Stimulated activated CD4-positive, alpha-beta T cell treated with anti-CD3 and anti-CD28 coated beads, TNF-alpha, amount 100 ng/mL, for 24 hours (primary cell): ENCODE measurements at places on chromosomes 11 and 22.

DNA sequence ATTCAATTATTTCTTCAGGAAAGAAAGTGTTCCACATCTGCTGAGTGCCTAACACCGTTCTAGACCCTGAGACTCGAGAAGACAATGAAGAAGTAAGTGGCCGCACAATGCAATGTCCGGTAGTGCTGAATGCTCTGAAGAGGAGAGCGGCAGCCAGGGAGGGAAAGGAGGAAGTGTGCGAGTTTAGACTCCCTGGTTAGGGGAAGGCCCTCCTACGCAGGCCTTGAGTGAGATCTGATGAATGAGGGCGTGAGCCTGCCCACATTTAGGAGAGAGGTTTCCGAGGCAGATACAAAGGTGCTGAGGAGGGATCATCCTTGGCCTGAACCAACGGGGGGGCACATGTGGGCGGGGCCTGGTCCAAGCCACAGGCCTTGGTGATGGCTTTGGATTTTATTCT, 558.6 kb downstream of the NTM start:
- DNase-seq: no peak

GRCh38 chr22:40634119-40634903, 2.2 kb downstream of the MRTFA start:
- no peak for DNase-seq

- no peak for DNase-seq
These were observed 73.4 kb downstream of the UVRAG start for GRCh38 chr11:75888416-75888815.

- no peak for DNase-seq
These were observed 93.8 kb downstream of the NECTIN1 start for GRCh38 chr11:119635041-119635740.

GRCh38 chr22:47678048-47678447, 915.6 kb downstream of the TBC1D22A start:
- no peak for DNase-seq

- DNase-seq: no peak
These were observed 7.5 kb downstream of the ELMOD1 start for GRCh38 chr11:107598225-107599139.

DNA sequence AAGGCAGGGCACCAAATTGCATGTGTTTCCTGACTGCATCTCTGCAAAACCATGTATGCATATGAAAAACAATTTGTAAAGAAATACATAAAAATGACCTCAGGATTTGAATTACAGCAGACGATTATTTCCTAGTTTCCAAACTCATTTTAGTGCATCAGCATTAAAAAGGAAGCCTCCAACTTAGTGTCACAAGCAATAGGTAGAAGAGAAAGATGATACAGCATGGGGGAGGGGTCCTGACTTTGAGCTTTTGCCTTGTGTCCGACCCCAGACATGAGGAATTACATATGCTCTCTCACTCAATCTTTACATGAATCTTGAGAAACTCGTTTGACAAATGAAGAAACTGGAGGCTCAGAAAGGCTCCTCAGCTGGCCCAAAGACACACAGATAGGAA, 294.6 kb upstream of the NARS2 start:
- no peak for DNase-seq

GRCh38 chr11:2589538-2589934, 110.3 kb downstream of the KCNQ1OT1 start:
- DNase-seq: no peak

DNA sequence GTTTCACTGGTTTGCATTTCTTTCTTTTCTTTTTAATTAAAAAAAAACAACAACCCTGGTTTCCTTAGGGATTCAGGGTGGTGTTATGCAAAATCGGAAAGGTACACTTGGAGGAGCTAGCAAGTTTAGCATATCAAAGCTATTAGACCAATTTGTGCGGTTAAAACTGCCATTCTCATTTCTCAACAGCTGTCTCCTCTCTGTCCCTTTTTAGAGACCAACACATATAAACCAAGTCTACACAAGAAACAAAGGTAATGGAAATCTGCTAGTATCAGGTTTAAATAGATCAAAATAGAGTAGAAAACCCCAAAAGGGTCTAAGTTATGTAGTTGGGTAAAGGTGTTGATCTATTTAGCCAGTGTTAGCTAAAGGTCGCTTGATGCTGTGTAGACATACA, 1.7 kb upstream of the SESN3 start:
- no peak for DNase-seq

DNA sequence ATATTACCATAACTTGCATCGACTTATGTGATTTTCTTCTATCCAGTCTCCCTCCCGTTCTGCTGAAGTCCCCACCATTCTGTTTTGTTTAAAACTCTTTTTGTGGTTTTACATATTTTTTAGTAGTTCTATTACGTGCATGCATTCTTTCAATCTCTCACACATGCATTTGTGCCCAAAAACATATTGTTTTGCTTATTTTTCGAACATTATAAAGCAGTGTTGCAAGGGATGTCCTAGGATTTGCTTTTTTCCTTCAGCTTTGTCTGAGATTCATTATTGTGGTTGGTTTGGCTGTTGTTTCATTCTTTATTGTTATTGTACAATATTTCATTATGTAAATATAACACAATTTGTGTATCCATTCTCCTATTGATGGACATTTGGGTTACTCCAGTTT, 235.7 kb downstream of the DYNC2H1 start:
- DNase-seq: no peak

GRCh38 chr11:67261640-67261945, 4.7 kb upstream of the GRK2 start:
- no peak for DNase-seq

GRCh38 chr11:36899800-36900199, 301.8 kb upstream of the RAG2 start:
- DNase-seq: no peak

DNA sequence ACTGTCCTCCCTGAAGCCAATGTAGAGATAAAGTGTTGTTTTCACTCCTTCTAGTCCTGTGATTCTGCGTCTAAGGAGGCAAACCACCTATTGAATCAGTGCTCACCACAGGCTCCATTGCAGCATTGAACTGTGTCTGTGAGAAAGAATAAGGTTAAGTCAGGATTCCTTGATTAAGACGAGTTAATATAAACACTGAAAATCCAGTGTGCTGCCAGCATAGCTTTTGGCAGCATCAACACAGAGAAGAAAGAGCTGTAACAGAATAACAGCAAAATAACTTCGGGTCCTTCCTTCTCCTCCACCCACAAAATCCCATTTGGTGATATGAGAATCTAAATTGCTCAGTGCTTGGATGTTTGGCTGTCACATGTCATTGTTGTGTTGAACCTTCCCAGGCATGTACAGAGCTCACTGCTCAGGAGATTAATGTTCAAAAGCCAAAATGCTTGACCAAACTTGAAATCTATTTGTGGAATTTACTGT, 185.2 kb upstream of the DDI1 start:
- no peak for DNase-seq

GRCh38 chr11:2889362-2890273, 4.0 kb upstream of the CDKN1C start:
- no peak for DNase-seq

GRCh38 chr11:15494740-15495139, 380.0 kb downstream of the INSC start:
- DNase-seq: no peak

- DNase-seq: no peak
These were observed 3.3 kb downstream of the PHOX2A start for GRCh38 chr11:72240461-72241290.

GRCh38 chr11:99781074-99781473, 760.3 kb downstream of the CNTN5 start:
- DNase-seq: no peak

GRCh38 chr11:97761175-97761574, 1259.6 kb upstream of the CNTN5 start:
- DNase-seq: no peak

DNA sequence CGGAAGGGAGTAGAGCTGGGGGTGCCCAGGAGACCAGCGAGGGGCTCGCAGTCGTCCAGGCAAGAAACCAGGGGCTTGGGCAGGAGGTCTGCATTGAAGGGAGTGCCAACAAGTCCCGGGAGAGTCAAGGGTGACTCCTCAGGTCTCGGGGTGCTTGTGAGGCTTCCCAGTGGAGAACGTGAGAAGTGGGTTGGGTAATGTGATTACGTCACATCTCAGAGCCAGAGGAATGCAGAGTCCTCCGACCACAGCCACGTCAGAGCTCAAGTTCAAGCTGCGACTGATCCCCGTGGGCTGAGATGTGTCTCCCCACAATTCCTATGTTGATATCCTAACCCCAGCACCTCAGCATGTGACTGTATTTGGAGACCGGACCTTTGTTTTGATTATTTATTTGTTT, 89.7 kb upstream of the SHANK2 start:
- DNase-seq: no peak

- no peak for DNase-seq
These were observed 1.0 kb downstream of the FUT4 start for GRCh38 chr11:94544646-94545263.

- no peak for DNase-seq
These were observed 4.4 kb upstream of the APLNR start for GRCh38 chr11:57241353-57241972.

- DNase-seq: no peak
These were observed 90.0 kb downstream of the CDKN1C start for GRCh38 chr11:2795491-2795991.

DNA sequence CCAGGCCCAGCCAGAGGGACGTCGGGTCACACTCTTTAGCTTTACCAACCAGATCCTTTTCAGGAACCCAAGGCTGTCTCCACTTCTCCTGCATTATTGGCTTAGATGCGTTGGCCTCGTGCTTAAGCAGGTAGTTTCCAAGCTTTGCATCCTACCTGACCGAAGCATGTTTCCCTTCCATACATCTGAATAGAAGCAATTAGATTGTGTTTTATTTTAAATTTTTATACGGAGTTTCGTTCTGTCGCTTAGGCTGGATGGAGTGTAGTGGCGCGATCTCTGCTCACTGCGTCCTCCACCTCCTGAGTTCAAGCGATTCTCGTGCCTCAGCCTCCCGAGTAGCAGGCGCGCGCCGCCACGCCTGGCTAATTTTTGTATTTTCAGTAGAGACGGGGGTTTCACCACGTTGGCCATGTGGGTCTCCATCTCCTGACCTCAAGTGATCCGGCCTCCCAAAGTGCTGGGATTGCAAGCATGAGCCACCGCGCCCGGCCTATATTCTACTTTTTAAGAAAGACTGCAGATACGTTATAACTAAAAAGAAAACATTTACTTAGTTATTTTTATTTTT, 677 bp downstream of the DYNC2H1 start:
- no peak for DNase-seq

- no peak for DNase-seq
These were observed 822 bp downstream of the RBX1 start for GRCh38 chr22:40951795-40952605.

DNA sequence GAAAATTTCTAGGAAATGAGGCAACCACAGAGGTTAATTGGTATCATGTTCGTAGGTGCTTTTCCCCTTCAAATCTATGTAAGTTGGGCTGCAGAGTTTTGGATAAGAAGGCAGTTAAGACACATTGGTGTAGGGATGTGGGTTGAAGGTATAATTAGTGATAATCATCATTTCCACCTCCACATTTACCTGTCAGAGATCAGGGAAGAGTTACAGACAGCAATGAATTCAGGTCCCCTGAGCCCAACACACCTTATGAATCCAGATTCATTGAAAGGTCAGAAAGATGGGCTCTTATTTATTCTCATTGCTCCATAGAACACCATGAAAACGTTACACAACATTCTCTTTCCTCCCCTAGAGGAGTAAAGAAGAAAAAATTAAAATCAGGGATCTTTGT, 308.7 kb downstream of the C11orf87 start:
- no peak for DNase-seq
